ENCODE measurements at places on chromosomes 11 and 22.
A peak's percentile ranks its signal among the peaks of the same experiment; 100 is the strongest.

- DNase-seq = no peak
These were observed 25.2 kb downstream of the GTF2H1 start for GRCh38 chr11:18347471-18348125.

GRCh38 chr11:5367448-5368074 lies 16.1 kb upstream of the OR51M1 start:
- no peak for DNase-seq

DNA sequence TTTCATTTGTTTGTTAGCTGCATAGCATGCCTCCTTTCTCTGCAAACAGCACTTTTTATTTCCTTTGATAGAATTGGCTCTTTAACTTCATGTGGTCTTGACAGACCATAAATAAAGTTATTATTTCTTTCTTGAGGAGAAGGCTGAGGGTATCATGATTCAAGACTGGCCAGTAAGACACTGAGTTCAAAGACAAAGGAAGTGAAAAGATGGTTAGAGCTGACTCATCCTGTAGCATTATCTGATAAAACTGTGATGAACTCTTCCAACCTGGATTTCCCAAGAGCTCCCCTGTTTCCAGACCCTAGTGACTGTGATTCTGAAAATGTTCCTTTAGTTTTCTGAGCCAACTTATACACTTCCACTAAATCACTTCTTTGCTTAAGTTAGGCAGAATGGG lies 179.3 kb upstream of the FAT3 start:
- no peak for DNase-seq

DNA sequence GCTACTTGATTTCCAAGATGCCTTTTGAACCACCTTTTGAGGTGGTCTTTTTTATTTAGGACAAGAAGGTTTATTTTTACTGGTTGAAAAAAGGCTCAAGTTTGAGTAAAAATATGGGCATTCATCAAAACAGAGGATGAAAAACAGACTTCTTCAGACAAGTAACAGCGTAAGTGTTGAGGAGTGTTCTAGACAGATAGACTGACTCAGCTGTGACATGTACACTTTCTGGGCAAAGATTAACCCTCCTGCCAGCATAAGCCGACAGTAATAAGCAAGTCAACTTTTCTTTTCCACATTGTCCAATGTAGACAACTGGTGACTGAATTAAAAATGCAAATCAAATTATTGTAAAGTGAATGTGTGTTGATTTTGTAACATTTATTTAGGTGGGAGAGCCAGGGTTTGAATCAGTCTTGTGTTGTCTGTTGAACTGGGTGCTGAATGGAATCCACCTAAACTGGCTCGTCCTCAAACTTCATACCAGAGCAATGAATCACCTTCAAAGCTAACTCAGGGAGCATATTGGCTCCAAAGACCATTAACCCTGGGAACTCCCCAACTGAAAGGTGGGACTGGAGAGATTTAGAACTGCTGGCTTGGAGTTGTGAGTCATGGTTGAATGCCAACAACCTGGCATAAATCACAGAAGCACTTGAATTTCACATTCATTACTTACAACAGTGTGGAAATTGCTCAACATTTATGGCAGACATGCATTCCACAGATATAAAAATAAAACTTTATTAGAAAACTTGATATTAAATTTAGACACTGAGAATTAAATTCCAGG lies 377.0 kb downstream of the ETS1 start:
- DNase-seq = no peak

- no peak for DNase-seq
These were observed 24.7 kb downstream of the TBCEL start for GRCh38 chr11:121048464-121049233.

GRCh38 chr11:18000760-18001159 lies 12.1 kb downstream of the SERGEF start:
- DNase-seq = no peak

GRCh38 chr11:33266393-33267215 lies 9.4 kb downstream of the HIPK3 start:
- DNase-seq = no peak

- no peak for DNase-seq
These were observed 77.4 kb downstream of the NAV2 start for GRCh38 chr11:19789835-19790710.

GRCh38 chr11:70826541-70827335 lies 425.6 kb downstream of the SHANK2 start:
- no peak for DNase-seq

DNA sequence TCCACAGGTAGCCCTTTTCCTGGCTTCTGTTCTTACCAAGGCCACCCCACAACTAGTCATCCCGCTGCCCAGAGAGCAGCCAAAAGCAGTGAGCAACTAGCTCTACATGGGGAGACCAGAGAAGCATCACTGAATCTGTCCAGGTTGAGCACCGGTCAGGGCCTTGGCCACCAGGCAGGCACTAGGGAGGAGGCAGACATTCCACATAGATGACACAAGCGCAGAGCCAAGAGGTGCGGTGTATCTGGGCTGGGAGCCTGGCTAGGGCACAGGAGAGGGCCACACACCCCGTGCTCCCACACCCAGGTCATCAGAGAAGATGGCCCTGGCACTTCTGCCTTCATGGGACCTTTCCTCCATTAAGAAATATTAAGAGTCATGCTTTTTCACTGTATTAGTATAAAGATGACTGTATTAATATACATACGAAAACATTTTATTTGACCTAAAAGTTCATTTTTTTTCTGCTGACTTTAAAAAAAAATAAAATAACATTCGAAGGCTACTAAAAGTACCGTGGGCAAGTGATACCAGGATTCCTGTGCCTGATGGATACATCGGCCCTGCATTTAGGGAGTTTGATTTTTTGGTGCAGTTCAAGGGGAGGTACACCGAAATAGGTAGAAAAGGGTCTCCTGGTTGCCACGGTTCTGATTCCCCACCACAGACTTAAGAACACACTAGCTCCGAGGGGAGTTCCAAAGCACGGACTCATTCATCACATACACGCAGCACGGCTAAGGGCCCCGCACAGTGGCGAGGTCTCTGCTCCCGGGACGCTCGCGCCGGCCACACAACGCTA lies 1.2 kb downstream of the DGCR2 start:
- no peak for DNase-seq

DNA sequence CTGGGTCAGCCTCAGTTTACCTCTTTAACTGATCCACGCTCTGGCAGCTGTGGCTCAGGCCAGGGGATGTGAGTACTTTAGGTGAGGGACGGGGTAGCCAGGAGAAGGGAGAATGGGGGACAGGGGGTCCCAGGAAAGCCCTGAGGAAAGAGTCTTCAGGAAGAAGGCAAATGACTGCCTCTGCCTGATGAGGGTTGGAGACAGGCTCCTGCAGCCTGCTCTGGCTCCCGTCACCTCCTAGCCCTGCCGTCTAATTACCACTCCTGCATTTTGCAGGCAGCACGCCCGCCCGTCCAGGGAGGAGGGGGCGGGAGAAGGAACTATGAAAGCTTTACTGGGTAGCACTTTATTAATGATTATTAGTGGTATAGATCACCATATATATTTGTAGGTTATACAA lies 116.6 kb downstream of the CEP164 start:
- no peak for DNase-seq

DNA sequence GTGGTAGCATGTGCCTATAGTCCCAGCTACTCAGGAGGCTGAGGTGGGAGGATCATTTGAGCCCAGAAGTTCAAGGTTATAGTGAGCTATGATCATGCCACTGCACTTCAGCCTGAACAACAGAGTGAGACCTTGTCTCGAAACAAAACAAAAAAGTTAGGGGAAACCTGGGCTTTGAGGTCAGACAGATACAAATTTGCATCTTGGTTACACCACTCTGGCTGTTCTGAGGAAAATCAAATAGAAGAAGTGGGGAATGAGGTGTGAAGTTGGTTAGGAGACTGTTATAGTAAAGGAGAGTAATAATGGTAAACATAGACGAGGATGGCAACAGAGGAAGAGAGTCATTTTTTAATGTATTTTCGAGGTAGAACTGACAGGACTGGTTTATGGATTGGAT lies 62.6 kb downstream of the PPME1 start:
- DNase-seq = no peak

DNA sequence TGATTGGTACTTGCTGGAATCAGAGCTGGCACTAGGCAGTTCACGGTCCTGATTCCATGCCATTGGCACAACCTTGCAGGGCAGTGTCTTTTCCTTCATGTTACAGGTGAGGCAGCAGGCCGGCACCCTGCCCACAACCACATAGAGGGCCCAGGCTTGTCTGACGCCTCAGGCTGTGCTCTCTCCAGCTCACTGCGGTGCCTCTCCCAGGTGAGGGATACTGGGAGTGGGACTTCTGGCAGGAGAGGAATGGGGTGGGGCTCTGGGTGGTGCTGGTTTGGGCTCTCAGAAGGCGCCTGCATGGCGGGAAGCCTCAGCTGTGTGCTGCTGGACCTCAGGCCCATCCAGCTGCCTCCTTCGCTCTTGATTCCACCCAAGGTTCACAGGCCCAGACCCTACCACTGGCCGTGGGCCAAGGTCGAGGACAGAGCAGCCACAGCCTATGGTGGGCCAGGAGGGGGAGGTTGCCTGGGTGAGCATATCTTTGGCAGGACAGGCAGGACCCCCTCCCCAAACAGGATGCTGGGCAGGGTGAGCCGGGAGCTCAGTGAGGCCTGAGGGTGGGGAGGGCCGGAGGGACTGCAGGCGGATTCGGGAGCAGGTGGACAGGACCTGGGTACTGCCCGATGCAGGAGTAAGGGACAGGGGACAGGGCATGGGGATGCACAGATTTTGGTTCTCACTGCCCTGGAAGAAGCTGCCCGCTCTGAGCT lies 7.0 kb upstream of the MPPED1 start:
- DNase-seq = no peak

GRCh38 chr11:102360681-102361080 lies 13.7 kb downstream of the BIRC2 start:
- DNase-seq = no peak

- DNase-seq = no peak
These were observed 4.2 kb downstream of the IL17REL start for GRCh38 chr22:50008151-50009040.

DNA sequence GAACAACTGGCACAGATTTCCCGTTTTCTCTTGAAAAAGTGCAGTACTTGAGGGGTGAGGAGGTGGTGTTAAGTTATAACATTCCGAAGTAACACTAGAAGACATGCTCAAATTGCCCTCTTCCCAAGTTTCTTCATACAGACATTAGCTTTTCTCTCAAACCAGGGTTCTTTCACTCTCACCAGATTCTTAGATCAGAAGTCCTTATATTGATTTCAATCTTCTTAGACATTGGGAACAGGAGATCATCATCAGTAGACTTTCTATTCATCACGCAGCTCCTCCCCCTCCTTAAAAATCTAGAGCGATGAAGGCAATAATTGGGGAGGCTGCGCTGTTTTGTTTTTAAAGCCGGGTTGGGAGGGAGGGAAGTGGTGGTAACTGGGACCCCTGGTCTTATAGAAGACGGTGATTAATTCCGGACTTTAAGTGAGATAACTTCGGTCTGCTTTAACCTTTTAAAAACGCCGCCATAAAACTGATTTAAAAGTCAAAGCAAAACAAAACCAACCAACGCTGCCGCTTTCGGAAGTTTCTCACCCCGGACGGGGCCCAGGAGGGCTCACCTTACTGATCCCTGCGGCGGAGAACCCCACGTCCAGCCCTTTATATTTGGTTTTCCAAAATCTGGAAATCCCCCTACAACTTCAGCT lies 665 bp downstream of the USP28 start:
- DNase-seq = no peak

- no peak for DNase-seq
These were observed 699.0 kb downstream of the ETS1 start for GRCh38 chr11:127888386-127888785.

GRCh38 chr11:63961608-63962412 lies 12.6 kb upstream of the COX8A start:
- DNase-seq = no peak

GRCh38 chr11:92960886-92961285 lies 8.6 kb upstream of the MTNR1B start:
- no peak for DNase-seq

DNA sequence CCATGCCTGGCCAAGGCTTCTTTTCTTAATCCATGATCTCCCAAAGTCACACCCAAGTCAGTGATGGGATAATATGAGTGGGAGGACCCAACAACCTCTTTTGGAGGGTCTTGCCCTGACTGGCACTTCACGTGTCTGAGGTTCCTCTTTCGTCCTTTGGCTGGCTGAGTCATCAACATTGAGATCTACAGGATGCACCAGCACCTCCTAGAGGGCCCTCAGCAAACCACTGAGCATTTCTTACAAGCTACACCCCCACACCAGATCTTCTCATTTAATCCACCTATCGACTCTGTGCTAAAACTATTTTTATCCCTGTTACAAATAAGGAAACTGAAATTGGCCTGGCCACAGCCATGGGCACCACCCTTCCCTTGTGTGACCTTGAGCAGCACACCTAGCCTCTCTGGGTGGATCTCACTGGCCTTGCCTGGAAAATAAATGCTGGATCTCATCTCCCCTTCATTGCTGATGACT lies 63.4 kb downstream of the FLI1 start:
- peak; percentile 68 for DNase-seq

DNA sequence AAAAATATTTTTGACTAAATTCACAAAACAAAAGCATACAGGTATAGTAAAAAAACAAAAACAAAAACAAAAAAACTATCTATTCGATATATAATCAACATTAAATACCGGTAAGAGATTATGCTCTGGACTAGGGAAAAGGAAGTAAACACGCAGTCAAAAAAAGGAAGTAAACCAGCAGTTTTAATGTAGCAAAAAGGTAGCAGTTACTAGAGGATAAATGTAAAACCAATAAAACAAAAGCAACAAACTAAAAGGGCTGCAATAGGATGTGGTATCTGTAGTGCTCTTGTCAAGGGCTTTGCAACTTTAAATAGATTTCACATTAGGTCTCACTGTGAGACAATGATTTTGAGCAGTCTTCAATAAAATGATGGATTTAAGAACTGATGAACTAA lies 2.4 kb downstream of the TRIM22 start:
- DNase-seq = no peak

GRCh38 chr11:117851106-117851505 lies 25.4 kb downstream of the FXYD6 start:
- DNase-seq = no peak

DNA sequence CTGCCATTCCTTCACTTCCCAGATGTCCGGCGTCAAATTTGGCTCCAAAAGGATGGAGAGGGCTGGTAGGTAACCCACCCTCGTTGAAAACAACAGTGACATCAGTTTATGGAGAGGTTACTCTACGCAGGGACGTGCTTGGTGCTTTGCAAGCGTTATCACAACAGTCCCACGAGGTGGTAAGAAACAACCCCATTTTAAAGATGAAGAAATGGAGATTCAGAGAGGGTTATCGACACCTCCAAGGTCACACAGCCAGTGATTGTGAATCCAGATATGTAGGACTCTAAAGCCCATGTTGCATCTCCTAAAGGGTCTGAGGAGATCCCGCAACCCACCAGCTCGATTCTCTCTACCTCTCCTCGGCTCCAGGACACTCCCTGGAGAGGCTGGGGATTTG lies 773 bp downstream of the MIAT start:
- DNase-seq = no peak

- no peak for DNase-seq
These were observed 70.8 kb downstream of the CDKN1C start for GRCh38 chr11:2814751-2815150.

GRCh38 chr22:41401781-41402648 lies 20.3 kb downstream of the TEF start:
- DNase-seq = no peak

DNA sequence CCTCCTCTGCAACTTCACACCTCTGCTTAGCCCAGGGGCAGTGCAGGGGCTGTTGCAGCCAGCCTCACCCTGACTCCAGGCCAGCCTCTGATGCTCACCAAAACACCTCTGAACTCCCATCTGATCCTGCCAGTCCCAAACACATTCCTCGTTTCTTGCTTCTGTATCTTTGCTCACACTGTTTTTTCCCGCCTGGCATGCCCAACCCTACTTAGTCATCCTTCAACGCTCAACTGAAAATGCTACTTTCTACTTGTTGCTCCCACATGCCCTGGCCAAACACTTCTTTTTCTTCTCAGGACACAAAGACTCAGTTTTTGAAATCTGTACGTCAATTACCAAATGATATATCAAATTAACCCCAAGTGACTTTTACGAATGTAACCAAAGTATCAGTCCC lies 140.8 kb upstream of the ZBED5 start:
- no peak for DNase-seq
